ENCODE measurements at places on chromosomes 2 and 18.

- DNase-seq: no peak
These were observed 138.7 kb downstream of the TTC32 start for GRCh38 chr2:19762959-19763605.

DNA sequence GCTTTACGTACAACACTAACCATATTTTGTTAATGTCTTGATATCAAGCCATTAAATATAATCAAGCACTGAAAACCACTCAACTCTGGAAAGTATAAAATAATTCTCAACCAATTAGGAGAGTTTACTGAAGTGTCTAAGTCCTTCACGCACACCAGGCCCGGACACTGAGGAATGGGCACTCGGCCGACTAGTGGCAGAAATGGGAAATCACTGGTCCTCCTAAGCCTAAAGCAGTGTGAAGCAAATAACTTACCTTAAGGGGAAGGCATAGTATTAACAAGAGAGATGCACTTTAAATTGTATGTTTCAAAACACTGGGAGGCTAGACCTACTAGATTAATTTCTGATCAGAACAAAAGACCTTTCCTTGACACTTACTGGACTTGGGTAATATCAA lies 45.7 kb downstream of the FAM210A start:
- no peak for DNase-seq

GRCh38 chr2:197258580-197258979 lies 52.0 kb downstream of the ANKRD44 start:
- no peak for DNase-seq

DNA sequence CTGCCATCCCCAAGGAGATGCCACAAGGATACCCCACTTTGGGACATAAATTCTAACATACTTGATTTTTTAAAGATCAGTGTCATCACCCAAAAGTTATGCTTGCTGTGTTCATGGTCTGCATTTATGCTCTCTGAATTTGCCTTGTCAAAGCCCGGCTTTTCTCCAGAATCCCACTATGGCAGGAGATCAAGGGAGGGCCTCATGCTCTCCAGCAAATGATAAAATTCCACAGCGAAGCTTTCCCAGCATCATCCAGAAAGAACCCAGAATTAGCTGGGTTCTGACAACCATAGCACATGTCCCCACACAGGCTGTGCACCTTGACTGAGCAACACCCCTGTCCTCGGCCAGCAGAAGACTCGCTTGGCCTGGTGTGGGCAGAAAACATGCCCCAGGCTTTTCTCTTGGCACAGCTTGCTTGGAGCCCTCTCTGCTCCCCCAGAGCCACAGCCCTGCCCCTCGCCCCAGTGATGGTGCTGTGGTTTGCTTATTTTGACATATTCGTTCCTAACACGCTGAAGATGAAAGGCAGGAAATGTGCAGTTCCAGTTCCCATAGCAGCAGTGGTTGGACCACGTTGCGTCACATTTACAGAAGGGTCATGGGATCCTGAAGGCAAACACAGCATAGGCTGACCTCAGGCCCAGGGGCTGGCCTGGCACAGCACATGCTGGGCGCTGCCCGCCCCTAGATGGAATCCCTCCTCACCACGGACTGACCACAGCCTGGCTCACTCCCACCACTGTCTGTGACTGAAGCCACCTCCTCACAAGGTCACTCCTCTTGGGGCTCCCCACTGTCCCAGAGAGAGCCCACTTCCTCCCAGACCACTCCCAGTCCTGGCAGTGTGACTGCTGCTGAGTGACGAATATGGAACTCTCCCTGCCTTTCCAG lies 14.1 kb upstream of the CHRNA1 start:
- peak; percentile 97 for DNase-seq

DNA sequence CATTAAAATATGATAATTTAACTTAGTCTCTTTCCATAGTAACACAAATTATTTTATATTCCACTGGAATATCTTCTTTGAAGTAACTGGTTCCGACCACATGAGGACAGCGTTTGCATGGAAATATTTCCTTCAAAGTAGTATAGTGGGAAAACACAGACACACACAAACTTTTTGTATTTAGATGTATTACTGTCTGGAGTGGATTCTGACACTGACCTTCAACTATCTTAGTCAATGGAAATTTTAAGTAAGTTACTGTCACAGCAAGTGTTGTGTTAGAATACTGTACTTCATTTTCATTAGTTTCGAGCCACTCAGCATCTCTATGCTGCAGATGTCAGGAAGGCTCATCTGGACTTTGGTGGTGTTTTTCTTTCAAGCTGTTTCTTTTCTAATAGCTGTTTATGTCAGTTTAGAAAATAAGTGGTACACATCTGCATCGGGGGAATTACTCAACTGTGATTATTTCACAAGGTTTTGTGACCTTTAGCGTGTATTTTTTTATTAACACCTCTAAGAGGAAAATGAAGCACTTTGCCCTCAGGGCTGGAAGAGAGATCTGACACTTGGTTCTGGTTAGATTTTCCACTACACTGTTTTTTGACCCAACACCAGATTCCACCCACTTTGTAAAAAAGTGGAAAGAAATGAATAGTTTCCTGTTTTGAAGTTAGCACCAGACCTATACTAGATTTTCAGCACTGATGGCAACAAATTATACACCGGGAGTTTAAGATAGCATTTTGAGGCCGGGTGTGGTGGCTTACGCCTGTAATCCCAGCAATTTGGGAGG lies 18.9 kb upstream of the THOC1 start:
- DNase-seq: peak; percentile 7

DNA sequence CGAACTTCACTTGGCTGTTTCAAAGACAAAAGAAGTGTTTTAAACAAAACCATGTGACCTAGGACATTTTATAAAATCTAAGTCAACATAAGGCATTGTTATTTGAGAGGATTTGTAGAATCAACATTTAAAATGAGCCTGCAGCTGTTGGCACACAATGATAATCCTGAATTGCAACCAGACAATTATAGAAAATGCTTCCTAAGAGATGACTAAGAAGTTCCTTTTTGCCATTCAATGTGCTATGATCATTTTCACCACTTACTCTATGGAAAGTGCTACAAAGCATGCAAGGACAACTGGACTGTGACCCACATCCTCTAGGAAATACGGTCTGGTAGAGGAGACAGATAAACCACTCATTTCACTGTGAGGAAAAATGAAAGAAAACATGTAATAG lies 246.4 kb downstream of the CDH20 start:
- no peak for DNase-seq

DNA sequence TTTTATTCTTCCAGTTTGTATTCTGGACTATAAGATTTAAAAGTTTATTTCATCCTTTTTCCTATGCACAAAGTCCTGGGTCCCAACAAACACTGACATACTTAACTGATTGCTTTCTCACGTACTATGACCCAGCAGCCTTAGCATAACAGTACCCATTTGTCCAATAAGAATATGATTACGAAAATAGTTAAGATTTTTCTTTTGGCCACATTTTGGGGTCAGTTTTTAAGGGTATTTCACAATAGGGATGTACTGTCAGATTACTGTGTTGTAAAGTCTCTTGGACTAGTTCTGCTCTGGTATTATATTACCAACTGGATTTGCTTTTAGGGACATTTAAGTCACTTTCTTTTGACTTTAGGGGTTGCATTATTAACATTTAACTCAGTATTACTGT lies 46.1 kb downstream of the TTC39C start:
- DNase-seq: no peak

GRCh38 chr18:56257205-56257604 lies 381.2 kb downstream of the TXNL1 start:
- peak; percentile 88 for DNase-seq
